ENCODE measurements at places on chromosomes 1 and 21.

DNA sequence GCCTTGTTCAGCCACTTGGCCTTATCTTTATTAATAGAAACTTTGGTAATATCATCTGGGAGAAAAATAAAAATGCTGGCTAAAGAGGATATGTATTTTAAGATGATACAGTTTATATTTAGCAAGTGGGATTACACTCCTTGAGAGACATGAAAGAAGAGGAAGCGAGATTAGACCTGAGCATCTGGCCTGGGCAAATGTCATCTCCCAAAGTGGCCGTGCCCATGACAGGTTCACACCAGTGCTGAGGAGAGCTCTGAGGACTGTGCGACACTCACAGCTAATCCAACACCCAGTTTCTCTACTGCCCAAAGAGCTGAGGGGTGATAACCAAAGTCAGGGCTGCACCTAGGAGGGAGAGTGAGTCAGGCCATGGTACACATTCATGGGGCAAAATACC, 121.7 kb upstream of the DUSP10 start:
- DNase-seq: no peak

- DNase-seq: no peak
Observed at GRCh38 chr1:7050751-7051665, 265.8 kb downstream of the CAMTA1 start.

DNA sequence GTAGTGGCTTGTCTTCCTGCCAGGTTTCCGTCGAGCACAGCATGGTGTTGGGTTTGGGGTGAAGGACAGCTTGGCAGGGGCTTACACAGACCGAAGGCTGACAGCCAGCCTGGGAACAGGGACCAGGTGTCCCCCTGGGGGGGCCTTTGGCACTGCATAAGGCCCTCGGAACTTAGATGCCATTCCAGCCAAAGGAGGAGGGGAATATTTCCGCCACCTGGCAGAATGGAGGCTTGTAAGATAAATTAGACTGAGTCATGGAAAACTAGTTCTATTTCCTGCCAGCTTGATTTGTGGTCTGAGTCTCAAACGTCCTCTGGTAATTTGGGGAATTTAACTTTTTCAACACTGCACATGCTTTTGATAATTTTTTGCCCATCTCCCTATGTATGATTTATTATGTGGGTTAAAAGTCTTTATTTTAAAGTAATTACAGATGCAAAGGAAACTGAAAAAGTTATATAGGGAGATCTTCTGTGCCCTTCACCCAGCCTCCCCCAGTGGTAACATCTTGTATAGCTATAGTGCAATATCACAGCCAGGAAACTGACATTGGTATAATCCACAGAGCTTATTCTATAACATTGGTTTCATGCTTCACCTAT, 11.5 kb upstream of the TMEM51 start:
- no peak for DNase-seq

GRCh38 chr1:230681599-230681998, 32.3 kb downstream of the AGT start:
- peak; percentile 45 for DNase-seq

DNA sequence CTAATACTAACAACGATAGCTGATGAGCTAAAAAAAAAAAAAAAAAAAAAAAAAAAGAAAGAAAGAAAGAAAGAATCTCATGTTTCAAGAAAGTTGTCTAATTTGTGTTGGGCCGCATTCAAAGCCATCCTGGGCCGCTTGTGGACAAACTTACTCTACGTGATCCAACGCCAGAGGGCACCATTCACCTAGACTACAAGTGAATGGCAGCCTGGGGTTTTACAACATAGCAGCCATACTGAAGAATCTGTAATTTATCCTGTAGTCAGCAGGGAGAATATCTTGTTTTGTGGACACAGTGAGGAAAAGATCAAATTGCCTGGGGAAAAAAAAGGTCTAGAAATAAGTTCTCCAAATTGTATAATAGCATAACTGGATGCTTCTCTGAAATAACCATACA, 47.0 kb downstream of the CYP2J2 start:
- DNase-seq: peak; percentile 75

DNA sequence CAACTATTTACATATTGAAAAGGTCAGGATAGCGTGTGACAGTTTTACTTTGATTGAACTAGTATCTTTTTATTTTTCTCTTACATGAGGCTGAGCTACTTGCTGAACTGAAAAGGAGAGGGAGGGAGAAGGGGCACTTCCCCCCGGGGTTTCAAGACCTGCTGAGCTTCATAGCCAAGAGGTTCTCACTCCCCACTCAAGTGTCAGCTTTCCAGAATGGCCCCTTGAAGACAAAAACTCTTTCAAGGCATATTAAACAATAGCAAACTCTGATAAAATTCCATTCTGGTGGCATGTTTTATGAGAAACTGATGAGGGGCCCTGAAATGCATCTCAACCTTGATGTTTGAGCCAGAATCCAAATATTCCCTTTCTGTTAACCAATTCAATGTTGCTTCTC, 143.0 kb downstream of the KAZN start:
- no peak for DNase-seq

DNA sequence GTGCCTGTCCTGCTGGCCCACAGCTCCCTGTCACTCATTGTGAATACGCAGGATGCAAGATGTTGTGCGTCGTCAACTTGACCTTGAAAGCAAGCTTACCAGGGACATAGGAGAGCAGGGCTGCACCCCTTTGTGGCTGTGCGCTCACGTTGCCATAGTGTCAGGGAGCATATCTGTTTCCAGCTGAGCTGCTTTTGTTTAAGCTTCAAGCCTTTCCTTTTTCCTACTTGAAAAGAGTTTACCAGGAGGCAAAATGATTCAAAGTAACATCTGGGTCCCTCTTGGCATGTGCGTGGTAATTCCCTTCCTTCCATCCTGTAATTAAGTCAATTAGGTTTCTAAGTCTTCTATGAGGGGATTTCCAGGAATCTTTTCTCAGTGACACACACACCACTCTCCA, 537.1 kb downstream of the AJAP1 start:
- no peak for DNase-seq

GRCh38 chr1:48242141-48242736, 19.7 kb downstream of the SLC5A9 start:
- DNase-seq: no peak

DNA sequence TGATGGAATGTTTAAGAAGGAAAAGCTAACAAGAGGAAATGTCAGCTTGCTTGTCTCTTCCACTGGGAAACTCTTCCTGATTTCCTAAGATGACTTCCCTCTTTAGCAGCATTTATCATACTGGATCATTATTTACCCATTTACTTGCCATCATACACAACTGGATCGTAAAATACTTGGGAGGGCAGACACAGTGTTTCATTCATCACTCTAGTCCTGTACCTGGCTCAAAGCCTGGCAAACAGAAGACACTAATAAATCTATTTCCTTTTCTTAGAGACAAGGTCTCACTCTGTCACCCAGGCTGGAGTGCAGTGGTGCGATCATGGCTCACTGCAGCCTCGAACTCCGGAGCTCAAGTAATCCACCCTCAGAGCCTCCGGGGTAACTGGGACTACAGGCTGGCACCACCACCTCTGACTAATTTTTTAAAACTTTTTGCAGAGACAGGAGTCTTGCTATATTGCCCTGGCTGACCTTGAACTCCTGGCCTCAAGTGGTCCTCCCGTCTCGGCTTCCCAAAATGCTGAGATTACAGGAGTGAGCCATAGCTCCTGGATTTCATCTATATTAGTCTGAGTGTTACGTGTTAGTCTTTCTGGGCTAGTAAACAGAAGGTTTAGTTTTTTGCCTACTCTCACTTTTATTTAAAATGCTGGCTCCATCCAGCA, 574.6 kb downstream of the SMYD3 start:
- no peak for DNase-seq

- DNase-seq: no peak
Observed at GRCh38 chr1:91799863-91800262, 86.1 kb downstream of the TGFBR3 start.

DNA sequence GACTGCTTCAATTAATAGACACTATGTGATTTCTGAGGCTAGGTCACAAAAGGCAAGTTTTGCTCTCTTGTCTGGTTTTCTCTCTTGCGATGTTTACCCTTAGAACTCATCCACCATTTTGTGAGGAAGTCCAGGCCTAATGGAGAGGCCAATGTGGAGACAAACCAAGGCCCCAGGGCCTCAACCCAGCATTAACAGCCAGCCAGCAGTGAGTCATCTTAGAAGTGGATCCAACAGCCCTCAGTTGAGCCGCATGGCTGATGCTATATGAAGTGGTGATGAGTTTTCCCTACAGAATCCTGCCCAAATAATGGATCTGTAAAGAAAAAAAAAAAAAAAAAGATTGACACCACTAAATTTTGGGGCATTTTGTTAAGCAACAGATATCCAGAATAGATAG, 95.1 kb downstream of the DNTTIP2 start:
- no peak for DNase-seq

- DNase-seq: no peak
Observed at GRCh38 chr1:9826616-9827015, 2.9 kb upstream of the CLSTN1 start.

- DNase-seq: no peak
Observed at GRCh38 chr1:87993051-87993450, 664.4 kb downstream of the LMO4 start.

DNA sequence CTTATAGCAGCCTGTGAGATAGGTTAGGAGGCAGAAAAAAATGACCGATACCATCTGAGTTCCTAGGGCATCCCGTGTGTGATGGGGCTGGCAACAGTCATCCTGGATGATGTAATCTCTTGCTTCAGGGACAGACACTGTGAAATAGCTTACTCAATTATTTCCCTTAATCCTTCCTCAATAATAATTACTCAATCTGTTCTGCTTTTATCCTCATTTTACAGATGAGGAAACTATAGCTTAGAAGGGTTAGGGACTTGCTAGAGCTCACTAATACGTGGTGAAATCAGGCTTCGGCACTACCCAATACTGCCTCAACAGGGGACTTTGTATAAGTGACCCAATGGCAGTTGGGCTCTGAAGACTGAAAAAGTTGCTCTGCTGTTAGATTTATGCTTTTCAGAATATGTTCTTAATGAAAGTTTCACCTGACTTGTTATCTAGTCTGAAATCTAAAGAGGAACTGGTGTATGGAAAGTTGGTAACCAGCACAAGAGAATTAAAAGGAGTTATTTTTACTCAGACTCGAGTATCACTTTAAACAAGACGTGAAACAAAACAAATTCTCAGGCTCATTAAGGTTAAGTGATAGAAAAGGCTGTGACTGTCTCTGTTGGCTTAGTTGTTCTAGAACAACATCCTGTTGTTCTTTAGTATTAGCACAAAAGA, 14.4 kb downstream of the CD55 start:
- DNase-seq: no peak

DNA sequence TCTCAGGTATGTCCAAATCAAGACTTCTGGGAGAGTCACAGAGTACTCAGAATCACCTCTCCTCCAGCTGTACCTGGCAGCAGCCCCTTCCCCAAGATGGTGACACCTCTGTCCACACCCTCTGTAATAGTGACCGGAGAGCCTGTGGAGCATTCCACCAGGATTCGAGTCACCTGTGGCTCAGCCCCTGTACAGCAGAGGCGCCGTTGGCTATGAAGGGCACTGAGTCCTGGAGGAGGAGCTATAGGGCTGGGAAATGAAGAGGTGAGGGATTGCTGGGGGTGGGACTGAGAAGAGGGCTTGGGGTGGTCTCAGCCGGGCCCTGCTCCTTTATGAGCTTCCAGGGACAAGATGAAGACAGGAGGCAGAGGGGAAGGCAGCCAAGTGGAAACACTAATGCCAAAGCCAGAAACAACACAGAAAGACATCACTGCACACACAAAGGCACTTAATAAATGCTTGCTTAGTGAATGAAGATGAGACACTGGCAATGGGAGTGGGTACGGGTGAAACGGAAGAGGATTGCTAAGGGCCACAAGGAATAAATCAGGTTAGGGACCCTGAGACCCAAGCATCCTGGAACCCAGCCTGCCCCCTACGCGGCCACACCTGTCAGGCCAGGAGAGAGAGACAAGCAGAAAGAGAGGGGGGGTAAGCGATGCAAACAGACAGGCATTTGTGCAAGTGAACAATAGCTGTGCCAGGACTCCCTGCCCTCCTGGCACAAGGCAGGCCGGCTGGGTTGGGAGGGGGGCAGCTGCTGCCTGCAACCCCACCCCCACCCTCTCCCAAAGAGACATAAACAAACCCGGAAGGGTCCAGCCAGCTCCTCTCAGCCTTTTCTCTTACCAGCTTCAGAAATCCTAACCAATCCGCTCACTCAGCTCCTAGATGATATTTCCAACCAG, 3.9 kb downstream of the ARHGEF2 start:
- no peak for DNase-seq

- no peak for DNase-seq
Observed at GRCh38 chr1:51058858-51059257, 43.2 kb upstream of the C1orf185 start.

GRCh38 chr1:63836830-63837229, 63.0 kb downstream of the ROR1 start:
- DNase-seq: no peak

GRCh38 chr21:14477133-14477532, 69.0 kb downstream of the SAMSN1 start:
- DNase-seq: no peak

- no peak for DNase-seq
Observed at GRCh38 chr1:89087241-89087640, 22.2 kb upstream of the GBP1 start.

- no peak for DNase-seq
Observed at GRCh38 chr1:185555743-185556142, 178.4 kb upstream of the HMCN1 start.

GRCh38 chr1:201370500-201370899, 7.0 kb downstream of the TNNT2 start:
- DNase-seq: no peak

DNA sequence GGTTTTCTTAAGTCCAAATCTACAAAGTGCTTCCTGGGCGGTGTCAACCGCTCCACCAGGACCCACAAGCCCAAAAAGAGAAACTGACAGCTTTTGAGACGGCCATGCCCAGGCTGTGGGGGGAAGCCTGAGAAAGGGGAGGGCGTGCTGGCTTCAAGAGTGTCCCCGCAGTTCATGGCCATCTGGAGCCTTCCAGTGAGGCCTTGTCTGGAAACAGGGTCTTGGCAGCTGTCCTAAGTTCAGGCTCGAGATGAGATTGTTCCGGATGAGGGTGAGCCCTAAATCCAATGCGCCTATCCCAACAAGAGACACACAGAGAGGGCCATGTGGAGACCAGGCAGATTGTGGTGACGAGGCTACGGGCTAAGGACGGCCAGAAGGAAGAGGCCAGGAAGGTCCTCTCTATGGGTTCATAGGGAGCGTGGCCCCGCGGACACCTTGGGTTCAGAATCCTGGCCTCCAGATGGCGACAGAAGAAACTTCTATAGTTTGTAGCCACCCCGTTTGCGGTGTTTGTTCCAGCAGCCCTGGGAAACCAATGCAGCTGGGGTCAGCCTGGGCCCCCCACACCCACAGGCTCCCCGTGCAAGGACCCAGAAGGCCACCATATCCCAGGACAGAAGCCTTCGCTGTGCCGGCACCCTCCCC, 70.2 kb downstream of the ARHGEF16 start:
- no peak for DNase-seq

- no peak for DNase-seq
Observed at GRCh38 chr1:82728206-82728605, 927.5 kb downstream of the ADGRL2 start.
